ENCODE measurements at places on chromosomes 11 and 22.

DNA sequence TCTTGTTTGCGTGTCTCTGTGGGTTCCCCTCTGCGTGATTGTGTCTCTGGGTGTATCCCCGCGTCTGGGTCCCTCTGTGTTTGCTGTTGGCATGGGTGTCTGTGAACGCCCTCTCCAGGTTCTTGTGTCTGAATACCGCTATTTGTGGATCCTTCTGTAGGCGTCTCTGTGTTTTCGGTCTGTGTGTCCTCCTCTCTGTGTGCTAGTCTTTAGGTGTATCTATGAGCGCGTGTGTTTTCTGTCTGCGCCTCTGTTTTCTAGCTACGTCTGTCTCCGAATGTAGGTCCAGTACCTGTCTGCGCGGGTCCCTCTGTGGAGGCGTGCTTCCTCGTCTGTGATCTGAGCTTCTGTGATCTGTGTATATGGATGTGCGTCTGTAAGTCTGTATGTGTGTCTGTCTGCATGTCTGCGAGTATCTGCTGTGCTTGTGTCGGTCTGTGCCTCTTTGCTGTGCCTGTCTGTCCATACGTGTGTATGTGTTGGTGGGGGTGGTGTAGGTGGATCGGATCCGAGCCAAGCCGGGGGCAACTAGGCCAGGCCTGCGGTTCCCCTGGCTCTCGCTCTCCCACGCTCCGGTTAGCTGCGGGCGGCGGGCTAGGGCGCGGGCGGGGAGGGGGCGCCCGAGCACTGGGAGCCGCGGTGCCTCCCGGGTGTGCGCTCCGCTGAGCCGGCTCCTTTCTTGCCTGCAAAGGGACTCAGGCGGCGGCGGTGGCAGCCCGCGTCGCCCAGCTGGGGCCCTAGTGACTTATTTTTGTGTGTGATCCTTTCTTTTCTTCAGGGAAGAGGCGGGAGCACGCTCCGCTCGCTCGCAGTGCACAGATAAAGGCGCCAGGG, 105.3 kb upstream of the E2F8 start:
- H3K4me3 ChIP-seq: peak overlapping the region; percentile 16
- H3K27ac ChIP-seq: no peak overlapping the region
- H3K36me3 ChIP-seq: no peaks in the 10 kb centered on the region
- peaks cover 91% of the 10 kb centered on the region for H3K27me3 ChIP-seq

DNA sequence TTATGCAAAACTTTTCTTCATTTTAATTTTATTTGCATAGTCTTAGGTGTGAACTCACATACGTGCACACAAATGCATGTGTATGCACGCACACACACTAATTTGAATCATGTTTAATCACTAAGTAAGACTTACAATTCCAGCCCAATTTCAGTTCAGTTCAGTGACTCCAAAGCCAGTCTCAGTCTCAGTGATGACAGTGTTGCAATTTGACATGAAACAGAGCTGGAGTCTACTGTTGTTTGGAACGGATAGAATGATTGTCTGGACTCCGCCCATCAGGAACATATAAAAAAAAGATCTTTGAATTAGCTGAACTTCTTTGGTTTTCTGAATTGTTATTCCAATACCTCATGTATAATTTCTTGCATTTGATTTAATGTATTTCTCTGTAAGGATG, 14.9 kb upstream of the OR51S1 start:
- H3K4me3 ChIP-seq: no peak overlapping the region
- no peaks in the 10 kb centered on the region for H3K4me1 ChIP-seq
- H3K27me3 ChIP-seq: no peaks in the 10 kb centered on the region
- H3K36me3 ChIP-seq: no peaks in the 10 kb centered on the region
- no peak for DNase-seq

- peak overlapping the region; percentile 90 for H3K27ac ChIP-seq
- H3K4me3 ChIP-seq: no peak overlapping the region
- H3K4me1 ChIP-seq: peaks cover 10% of the 10 kb centered on the region
- no peaks in the 10 kb centered on the region for H3K27me3 ChIP-seq
- peak; percentile 52 for DNase-seq
Observed at GRCh38 chr11:10561043-10561818, 7.2 kb downstream of the LYVE1 start.

- no peak overlapping the region for H3K4me3 ChIP-seq
- DNase-seq: no peak
- H3K4me1 ChIP-seq: no peaks in the 10 kb centered on the region
- no peak overlapping the region for H3K27ac ChIP-seq
Observed at GRCh38 chr22:28299309-28299708, 380.3 kb upstream of the PITPNB start.

DNA sequence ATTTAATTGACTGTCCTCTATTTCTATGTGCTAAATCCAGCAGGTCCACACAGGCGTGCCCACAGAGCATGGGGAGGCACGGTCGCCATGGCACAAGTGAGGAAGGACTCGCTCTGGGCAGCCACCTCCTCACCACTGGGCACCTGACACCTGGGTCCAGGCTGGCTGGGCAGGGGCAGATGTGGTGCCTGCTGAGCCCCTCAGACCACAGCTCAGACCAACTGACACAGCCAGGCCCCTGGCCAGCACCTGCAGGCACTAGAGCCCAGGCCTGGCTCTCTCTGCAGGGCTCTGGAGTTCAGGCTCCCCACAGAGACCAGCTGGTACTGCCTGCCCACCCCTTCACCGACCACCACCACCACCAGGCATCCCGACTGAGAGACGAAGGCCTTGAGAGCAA, 27.9 kb downstream of the LINC01488 start:
- DNase-seq: no peak
- no peaks in the 10 kb centered on the region for H3K4me1 ChIP-seq
- no peaks in the 10 kb centered on the region for H3K27me3 ChIP-seq
- H3K36me3 ChIP-seq: no peaks in the 10 kb centered on the region
- H3K27ac ChIP-seq: no peak overlapping the region
- H3K4me3 ChIP-seq: no peak overlapping the region

- DNase-seq: no peak
- H3K4me3 ChIP-seq: no peak overlapping the region
- H3K4me1 ChIP-seq: peaks cover 16% of the 10 kb centered on the region
- peaks cover 12% of the 10 kb centered on the region for H3K27me3 ChIP-seq
Observed at GRCh38 chr22:20440637-20441591, 3.3 kb upstream of the SCARF2 start.

DNA sequence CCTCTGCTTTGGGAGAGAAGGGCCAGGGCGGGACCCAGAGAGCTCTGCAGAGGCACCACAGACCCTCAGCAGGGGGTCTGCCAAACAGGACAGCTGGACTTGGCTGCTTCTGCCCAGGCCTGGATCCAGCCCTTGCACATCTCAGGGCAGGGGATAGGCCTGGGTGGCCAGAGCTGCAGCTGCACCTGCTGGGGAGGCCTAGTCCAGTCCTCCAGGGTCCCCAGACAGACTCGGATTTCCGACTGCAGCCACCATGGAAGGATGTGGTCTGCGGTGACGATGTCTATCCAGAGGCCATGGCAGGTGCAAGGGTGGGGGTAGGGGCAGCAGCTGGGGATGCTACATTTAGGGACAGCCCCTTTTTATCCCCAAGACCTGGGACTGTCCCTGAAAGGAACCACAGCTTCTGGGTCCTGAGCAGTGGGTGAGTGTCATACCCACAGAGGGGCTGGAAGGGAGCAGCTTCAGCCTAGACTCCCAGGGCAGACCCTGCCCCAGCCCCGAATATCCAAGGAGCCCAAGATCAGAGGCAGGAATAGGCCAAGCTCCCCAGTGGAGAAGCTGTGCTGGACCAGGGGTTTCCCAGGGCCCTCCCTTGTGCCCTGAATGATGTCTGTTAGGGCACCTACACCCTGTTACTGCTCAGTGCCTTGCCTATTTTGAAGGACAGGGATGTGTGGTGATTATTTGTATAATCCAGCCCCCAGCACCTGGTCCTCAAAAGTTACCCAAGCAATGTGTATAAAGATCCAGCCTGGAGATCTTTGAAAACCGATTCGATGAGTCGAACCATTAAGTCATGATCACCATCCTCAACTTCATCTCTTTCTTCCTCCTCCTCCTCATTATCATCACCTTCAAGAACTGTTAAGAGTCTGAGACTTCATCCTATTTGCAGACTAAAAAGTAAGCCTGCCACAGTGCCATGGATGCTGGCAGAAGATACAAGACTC, 2.5 kb upstream of the IGLL5 start:
- H3K4me3 ChIP-seq: no peak overlapping the region
- DNase-seq: no peak
- H3K27me3 ChIP-seq: no peaks in the 10 kb centered on the region
- H3K27ac ChIP-seq: no peak overlapping the region

GRCh38 chr11:119700030-119700429, 29.0 kb downstream of the NECTIN1 start:
- DNase-seq: no peak
- H3K4me3 ChIP-seq: no peak overlapping the region
- peaks cover 21% of the 10 kb centered on the region for H3K4me1 ChIP-seq
- no peaks in the 10 kb centered on the region for H3K27me3 ChIP-seq
- no peak overlapping the region for H3K27ac ChIP-seq

- no peak for DNase-seq
- H3K36me3 ChIP-seq: no peaks in the 10 kb centered on the region
- no peaks in the 10 kb centered on the region for H3K27me3 ChIP-seq
- H3K27ac ChIP-seq: no peak overlapping the region
Observed at GRCh38 chr11:97000481-97000880, 610.7 kb downstream of the JRKL start.

DNA sequence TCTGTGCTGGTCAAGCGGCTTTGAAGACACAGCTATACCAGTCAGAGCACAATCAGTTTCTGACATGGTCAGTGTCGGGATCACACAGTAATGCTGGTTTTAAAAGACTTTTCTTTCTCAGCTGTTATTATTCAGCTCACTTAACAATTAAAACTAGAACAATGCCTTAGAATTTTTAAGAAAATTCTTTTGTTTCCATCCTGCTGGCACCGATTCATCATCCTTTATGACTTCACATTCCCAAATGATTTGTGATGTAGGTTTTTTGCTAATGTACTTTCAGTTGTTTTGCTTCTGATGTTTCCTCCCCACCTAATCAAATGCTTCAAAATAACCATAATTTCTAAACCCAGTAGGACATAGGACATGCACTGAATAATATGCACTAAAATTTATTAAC, 34.5 kb upstream of the OLFML1 start:
- no peak overlapping the region for H3K4me3 ChIP-seq
- H3K36me3 ChIP-seq: no peaks in the 10 kb centered on the region
- no peak for DNase-seq
- H3K27me3 ChIP-seq: no peaks in the 10 kb centered on the region
- H3K27ac ChIP-seq: no peak overlapping the region
- peaks cover 3% of the 10 kb centered on the region for H3K4me1 ChIP-seq

DNA sequence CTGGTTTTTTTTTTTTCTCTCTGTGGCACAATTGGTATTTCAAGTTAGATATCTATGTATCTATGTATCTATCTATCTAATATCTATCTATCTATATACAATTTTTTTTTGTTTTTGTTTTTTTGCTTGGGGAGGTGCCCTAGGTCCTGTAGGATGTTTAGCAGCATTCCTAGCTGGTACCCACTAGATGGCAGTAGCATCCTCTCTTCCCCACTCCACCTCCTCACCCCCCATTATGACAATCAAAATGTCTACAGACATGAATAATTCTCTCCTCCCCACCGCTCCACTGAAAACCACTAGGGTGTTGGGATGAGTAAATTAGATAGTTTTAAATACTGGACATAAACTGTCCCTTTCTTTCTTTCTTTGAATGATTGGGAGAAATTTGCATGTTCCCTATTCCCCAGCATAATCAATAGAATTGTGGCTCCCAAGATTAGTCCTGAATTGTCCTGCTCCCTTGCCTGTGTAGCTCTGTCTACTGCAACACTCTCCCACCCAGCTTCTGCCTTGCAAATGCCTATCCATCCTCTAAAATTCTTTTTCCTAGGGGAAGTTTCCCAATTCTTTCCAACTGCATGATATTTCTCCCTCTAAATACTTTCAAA, 1152.4 kb downstream of the LRRC4C start:
- DNase-seq: peak; percentile 66
- H3K27me3 ChIP-seq: no peaks in the 10 kb centered on the region
- no peaks in the 10 kb centered on the region for H3K4me1 ChIP-seq
- no peak overlapping the region for H3K4me3 ChIP-seq
- no peak overlapping the region for H3K27ac ChIP-seq

All from hepatocyte (in vitro differentiated cells).